ENCODE measurements at places on chromosomes 3 and 15.
A peak's percentile ranks its signal among the peaks of the same experiment; 100 is the strongest.

DNA sequence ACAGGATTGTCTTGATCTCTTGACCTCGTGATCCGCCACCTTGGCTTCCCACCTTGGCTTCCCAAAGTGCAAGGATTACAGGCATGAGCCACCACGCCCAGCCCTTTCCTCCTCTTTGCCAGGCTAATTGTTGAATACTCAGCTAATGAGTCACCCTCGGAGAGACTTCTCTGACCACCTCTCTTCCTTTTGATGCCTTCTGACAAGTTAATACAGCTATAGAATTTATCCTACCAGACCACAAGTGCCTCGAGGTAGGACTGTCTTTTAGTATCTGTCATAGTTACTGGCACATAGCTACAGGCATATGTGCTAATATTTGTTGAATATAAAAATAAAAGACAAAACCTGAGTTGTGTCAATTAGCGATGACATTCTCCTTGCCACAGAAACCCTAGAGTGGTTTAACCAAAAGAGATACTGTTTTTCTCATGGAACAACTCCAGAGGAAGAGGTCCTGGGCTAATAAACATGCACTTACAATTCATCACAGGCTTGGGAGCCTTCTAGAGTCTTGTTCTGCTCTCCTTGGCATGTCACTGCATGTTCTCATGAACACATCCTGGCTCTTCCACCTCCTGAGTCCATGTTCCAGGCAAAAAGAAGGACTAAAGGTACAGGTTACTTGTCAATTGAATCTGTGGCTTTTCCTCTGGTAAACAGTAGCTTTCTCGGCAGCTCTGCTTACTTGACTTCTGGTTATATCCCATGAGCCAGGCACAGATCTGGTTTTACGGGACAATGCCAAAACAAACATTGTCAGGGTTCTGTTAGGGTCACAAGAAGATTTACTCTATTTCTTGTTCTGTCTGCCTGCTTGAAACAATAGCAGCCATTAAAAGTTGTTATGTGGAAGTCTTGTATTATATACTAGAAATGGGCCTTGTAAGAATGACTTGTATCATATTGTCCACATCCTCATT, 332.3 kb downstream of the THSD4 start:
- no peak for DNase-seq

- DNase-seq, result no peak
Observed at GRCh38 chr3:59290358-59290757, 240.5 kb upstream of the CFAP20DC start.

DNA sequence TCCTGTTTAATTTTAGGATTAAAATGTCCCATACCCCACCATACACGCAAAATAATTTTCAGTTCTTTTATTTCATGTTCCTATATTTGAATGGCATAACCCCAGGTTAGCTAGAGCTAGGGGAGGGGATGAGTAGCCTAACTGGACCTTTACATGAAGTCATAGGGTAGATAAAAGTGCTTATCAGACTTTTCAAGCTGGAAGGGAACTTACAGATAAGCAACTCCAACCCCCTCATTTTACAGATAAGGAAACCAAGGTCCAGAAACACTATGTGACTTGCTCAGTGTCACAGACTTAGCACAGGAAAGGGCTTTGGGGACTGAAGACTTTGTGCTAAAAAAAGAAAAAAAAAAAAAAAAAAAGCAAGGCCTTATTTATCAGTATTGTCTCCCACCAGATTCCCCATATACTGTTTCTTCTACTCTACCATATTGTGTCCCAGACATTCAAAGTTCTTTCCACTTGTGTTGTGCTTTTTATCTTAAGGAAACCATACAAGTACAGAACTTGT, 10.6 kb upstream of the TNIK start:
- DNase-seq, result no peak

DNA sequence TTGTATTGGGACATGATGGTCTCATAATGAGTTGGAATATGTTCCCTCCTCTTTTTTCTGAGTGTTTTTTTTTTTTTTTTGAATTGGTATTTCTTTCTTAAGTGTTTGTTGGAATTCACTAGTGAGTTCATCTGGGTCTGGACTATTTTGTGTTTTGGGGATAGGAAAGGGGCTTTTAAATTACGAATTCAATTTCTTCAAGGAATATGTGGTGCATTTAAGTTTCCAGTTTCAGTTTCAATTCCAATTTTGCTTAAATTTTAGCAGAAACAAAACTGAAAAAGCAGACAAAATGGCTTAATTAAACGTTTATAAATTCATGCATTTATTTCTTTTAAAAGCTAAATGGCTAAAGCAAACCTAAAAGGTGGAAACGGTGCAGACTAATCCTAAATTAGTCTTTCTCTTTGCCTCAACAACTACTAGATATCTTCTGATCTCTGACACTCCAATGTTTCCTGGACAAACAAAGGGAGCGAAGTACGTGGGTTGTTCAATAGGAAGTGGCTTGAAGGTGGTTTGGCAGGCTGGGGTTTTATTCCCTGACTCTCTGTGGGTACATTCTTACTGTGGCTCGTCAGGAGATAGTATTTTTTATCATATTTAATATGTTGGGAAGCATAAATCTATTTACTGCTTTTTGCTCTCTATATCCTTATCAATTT, 50.0 kb upstream of the CORO2B start:
- DNase-seq, result no peak

DNA sequence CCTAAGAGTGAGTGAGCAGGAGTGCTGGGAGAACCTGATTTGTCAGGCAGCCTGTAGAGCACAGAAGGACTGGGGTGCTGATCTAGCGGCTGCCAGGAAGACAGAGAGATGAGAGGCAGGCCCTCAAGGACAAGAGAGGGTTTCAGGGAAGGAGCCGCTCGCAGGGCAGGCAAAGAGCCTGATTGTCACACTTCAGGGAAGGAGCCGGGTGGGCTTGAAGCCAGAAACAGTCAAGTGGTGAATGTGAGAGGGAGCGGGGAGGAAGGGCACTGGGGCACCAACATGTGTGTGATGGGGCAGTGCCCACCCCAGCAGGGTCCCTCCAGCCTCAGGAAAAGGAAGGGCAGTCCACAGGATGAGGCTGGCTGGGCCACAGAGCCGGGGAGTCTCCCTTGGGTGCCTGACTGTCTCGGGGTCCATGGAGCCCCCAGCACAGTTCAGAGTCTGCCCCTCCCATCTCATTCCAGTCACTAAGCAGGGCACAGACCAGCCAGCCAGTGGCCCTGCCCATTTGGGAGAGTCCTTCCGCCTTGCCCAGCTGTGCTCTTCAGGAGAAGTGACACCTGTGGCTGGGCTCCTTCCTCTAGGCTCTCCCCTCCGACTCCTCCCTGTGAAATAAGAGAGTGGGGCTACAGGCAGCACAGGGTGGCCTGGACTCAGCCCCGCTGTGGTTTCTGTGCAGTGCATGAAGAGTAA, 148.6 kb downstream of the RAB11A start:
- DNase-seq, result peak; percentile 69

Measured in posterior cingulate gyrus (tissue), 11 donors.